ENCODE measurements at places on chromosomes 4 and X.

GRCh38 chr4:15659768-15660570 lies 4.8 kb upstream of the FBXL5 start:
- DNase-seq = no peak

DNA sequence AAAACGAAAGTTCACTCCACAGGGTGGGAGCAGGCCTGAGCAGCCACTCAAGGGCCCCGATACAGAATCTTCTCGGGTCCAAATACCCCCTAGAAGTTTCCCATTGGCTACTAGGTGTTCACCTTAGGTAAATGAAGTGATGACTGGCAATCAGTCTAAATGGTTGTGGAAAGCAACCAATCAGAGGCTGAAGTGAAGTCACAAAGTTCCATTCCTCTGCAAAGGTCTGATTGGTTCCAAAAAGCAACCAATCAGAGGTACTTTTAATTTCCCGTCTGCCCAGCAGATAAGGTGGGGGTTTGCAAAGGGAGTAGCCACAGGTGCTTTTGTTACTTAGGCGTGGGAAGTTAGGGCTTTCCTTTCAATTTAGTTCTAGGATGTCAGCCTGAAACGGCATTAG lies 58.2 kb upstream of the NKAP start:
- DNase-seq = no peak

GRCh38 chrX:7109049-7109531 lies 38.4 kb upstream of the STS start:
- no peak for DNase-seq

DNA sequence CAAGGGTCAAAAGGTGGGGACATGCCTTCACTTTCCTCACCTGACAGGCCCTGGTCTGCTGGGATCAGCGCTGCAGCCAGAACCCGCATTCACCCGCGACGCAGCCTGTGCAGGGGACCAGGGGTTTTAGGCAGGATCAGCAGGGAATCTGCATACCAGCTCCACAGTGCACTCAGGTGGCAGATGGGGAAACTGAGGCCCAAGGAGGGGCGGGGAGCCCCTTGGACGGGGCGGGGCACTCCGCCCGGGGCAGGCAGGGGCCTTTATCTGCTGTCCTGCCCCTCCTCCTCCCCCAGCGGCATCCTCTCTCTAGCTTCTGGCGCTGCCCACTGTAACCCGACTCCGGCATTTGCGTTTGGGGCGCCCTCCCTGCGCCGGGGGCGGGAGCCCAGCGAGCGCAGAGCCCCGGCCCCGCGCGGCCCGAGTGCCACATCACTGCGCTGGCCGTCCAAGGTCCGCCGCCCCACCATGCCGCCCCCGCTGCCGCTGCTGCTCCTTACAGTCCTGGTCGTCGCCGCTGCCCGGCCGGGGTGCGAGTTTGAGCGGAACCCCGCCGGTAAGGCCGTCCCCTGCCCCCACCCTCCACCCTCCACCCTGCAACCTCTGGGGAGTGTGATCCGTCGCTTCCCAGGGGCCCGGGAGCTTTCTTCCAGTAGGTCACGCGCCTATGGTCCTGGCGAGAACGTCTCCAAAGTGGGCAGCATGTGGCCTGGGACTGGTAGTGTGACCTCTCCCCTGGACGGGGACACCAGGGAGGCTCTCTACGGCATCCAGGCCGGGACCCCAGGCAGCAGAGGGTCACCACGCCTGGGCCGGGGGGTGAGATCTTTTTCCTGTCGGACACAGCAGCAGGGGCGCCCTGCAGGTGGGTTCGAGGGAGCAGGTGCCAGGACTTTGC lies at the start of gene CPZ:
Gene CPZ (plus strand): TSS at position 400 of the 898 bp plus-strand sequence. CDS start 69 bp downstream, at position 469.
- DNase-seq = no peak

GRCh38 chrX:15646543-15646942 lies 18.1 kb downstream of the CLTRN start:
- DNase-seq = no peak

GRCh38 chrX:132843363-132843762 lies 115.1 kb downstream of the HS6ST2 start:
- DNase-seq = no peak

DNA sequence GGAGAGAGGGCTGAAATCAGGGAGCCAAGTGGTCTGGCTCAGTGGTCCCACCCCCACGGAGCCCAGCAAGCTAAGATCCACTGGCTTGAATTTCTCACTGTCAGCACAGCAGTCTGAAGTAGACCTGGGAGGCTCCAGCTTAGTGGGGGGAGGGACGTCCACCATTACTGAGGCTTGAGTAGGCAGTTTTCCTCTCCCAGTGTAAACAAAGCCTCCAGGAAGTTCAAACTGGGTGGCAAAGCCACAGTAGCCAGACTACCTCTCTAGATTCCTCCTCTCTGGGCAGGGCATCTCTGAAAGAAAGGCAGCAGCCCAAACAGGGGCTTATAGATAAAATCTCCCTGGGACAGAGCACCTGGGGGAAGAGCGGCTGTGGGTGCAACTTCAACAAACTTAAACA lies 88.1 kb downstream of the NPFFR2 start:
- no peak for DNase-seq
